Stimulated activated CD8-positive, alpha-beta memory T cell treated with anti-CD3 and anti-CD28 coated beads, Interleukin-2, amount 100 ng/mL, for 48 hours (primary cell): ENCODE measurements at places on chromosomes 6 and 20.

DNA sequence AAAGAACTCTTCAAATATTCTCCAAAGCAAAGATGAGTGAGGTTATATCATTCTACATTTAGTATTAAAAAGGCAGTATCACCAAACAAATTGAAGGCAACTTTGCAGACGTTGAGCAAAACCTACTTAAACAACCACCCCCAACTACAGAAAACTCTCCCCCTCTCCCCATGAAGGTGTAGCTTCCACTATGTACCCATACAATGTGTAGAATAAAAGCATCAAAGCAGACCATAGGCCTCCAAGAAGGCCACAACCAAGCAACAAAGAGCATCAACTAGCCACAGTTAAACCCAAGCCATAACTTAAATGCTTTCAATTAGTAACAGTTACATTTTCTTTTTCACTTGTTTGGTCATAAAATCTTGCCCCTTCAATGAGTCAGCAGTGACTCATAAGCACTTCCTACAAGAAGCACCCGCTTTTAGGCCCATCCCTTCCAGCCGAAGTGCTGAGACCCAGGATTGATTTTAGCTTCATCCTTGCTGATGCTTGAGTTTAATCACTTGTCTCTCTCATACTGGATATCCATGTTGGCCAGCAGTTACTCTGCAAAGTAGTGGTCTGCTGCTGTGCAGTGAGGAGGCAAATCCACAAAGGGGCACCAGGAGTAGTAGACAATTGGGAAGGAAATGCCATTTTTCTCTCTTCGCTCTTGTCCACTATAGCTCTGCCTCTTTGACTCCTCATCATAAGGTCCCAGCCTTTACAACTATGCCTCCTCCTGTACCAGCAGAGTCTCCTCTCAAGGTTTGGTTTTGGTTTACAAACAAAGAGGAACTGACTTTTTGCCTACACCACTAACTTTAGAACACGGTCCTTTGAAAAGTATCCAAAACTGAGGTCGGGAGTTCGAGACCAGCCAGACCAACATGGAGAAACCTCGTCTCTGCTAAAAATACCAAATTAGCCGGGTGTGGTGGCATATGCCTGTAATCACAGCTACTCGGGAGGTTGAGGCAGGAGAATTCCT lies 8.4 kb upstream of the NUP153 start:
- no peak for DNase-seq

- no peak for DNase-seq
Measured at GRCh38 chr6:135592276-135592675, 94.7 kb upstream of the AHI1 start.

GRCh38 chr6:90285611-90286381 lies 10.8 kb downstream of the BACH2 start:
- DNase-seq: no peak

GRCh38 chr6:139904158-139904533 lies 529.7 kb upstream of the CITED2 start:
- no peak for DNase-seq

- DNase-seq: no peak
Measured at GRCh38 chr20:46283426-46284039, 24.8 kb downstream of the CDH22 start.

- DNase-seq: no peak
Measured at GRCh38 chr6:41153451-41153850, 696 bp downstream of the TREML1 start.

DNA sequence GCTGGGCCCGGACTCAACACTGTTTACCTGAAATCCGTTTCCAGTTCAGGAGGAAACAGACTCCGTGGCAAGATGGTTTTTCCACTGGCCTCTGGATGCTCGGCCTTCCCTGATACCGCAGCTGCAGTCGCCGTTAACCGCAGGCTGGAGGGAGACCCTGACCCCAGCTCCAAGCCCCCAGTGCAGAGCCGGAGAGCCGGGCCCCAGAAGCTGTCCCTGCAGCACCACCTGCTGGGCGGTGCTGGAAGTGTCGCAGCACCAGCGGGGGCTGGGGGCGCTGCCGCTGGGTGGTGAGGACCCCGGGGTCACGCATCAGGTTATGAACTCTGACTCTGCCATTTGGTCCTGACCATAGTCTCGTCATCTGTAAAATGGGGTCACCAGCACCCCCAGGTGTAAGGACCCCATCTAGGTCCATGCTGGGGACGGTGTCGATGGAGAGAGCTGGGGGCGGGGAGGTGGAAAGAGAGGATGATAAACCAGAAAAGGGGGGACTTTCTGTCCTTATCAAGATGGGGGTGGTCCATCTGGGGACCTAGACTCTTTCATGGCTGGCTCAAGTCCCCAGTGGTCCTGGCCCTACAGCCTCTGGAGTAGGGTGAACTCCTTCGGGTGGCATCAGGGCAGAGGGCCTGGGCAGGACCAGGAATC lies 20.8 kb upstream of the CHRNA4 start:
- peak; percentile 27 for DNase-seq
